ENCODE measurements at places on chromosomes 7 and 10.

GRCh38 chr7:5598261-5598761 is 174.7 kb upstream of the TNRC18 start:
- DNase-seq, result no peak

DNA sequence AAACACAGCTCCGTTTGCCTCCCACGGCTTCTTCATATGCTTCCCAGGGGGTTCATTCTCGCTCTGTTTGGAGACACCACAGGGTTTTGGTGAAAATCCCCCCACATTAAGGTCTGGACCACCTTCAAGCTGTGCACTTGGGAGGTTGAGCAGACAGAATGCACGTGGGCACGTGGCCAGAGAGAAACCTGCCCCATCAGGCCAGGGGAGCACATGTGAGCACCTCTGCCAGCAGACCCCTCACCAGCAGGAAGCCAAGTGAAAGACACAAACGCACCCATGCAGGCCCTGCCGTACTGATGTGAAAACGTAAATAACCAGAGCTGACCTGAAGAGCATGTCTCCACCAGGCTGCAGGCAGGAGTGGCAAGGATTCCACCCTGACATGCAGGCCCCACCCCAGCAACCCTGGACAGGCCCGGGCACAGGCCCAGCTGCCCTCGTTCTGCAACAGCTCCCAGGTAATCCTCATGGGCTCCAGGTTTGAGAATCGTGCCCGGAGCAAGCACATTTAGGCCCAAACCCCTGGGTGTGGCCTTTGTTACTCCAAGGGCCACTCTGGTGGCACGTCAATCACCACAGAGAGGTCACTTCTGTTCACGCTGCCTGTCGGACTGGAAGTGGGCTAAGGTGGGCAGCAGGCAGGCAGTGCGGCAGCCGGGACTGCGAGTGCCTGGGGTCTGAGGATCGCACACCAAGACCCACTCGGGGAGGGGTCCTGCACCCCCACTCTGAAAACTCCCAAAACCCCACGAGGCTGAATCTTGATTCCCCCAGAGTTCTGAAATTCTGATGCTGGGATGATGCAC is 184.4 kb downstream of the PTPRN2 start:
- no peak for DNase-seq

GRCh38 chr10:4013651-4014121 is 228.7 kb upstream of the KLF6 start:
- DNase-seq, result no peak

DNA sequence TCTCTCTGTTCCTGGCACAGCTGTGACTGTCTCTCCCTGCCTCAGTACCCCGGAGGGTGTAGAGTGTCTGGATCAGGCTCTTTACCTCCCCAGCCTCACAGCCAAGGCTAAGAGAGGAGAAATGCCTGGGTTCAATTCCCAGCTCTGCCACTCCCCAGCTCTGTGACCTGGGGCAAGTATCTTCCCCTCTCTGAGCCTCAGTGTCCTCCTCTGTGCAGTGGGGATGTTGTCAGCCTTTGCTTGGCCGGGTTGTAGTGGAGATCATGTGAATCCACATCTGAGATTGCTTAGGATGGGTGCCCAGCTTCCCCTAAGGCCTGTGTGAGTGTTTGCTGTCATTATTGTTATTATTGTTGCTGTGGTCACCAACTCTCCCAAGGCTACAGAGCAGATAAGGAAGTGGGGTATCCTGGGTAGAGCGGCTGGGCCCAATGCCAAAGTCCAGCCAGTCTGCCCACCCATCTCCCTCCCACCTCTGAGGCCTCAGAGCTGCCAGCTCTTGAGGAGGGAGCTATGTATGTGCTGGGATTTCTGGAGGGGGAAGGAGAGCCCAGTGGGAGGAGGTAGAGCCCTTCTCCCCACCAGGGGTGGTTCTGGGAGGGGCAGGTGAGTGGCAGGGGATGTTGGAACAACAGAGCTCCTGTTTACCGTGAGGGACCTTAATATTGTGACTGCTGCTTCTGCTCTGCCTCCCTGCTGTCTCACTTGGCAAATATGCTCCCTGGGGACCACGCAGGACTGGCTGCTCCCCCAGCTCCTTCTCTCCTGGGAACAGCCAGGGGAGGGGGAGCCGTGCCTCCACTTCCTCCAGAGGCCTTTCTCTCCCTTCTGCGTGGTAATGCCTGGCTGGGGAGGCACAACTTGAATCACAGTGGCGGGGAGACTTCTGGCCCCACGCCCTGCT is 170.5 kb downstream of the RPS24 start:
- DNase-seq, result no peak

DNA sequence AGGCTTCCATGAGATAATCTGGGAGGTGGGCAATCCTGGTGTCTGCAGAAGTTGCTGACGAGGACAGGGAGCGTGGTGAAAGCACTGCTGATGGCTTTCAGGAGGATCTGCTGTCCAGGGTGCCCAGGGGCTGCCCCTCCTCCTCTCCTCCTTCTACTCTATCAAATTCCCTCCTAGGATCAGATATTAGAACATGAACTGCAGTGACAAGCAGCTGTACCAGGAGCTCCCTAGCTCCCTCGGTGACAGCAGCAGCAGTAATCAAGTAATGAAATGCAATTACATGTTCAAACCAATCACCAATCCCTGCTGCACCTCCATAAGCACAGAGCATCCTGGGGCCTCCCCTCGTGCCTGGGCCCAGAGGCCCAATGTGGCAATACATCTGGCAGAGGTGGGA is 46.9 kb downstream of the GRID1 start:
- DNase-seq, result no peak

- DNase-seq, result no peak
Observed at GRCh38 chr10:1543596-1543995, 193.7 kb downstream of the ADARB2 start.
